Fibroblast of pulmonary artery (primary cell): ENCODE measurements at places on chromosomes 7 and 10.
A peak's percentile ranks its signal among the peaks of the same experiment; 100 is the strongest.

DNA sequence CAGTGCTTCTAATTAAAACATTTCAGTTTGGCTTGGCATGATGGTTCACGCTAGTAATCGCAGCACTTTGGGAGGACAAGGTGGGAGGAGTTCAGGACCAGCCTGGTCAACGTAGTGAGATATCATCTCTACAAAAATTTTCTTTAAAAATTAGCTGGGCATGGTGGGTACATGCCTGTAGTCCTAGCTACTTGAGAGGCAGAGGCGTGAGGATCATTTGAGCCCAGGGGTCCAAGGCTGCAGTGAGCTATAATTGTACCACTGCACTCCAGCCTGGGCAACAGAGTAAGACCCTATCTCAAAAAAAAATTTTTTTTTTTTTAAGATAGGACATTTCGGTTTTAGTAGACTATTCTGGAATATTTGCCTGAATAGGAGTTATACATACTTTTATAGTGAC lies 12.4 kb downstream of the HBP1 start:
- DNase-seq, result no peak

- no peak for DNase-seq
These were observed 15.8 kb upstream of the LIPN start for GRCh38 chr10:88744002-88744401.

DNA sequence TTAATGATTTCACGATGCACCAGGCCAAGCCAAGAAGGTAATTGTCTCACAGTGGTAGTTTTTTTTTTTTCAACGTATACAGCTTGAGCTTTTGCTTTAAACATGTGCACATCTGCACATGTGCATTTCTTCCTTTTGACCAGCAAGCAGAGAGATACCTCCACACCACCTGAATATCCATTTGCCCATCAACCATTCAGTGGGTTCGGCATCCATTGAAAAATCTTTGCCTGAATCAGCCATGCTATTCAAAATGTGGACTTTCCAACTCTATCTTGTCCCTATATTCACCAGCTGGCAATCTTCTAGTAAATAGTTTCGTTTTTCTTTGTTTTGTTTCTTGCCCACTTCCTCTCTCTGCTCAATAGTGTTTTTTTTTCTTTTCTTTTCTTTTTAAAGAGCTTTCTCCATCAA lies 7.7 kb upstream of the TRA2A start:
- DNase-seq, result no peak

DNA sequence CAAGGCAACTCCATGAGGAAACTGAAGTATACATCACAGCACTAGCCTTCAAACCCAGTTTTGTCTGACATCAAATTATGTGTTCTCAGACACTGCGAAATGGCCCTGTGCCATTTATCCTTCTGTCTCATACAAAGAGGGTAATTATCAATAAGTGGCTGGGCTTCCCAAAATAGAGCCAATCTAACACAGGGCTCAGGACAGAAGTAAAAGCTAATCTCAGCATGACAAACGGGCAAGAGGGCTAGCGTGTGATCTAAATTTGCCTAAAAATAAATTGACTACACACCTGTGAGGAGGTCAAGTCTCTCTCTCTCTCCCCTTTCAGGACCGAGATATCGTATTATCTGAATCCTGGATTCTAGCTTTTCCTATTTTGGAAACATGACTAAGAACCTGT lies 67.2 kb downstream of the DGKB start:
- no peak for DNase-seq

DNA sequence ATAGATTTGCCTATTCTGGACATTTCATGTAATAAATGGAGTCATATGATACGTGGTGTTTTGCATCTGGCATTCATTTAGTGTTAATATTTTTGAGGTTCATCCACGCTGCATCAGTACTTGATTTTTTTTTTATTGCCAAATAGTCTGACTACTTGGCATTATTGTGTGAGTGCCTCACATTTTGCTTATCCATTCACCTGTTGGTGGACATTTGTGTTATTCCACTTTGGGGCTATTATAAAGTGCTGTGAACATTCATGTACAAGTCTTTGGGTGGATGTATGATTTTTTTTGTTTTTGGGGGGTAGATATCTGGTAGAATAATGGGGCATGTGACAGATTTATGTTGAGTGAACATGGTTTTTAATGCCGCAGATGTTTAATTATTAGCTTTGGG lies 19.7 kb downstream of the CUL1 start:
- no peak for DNase-seq

DNA sequence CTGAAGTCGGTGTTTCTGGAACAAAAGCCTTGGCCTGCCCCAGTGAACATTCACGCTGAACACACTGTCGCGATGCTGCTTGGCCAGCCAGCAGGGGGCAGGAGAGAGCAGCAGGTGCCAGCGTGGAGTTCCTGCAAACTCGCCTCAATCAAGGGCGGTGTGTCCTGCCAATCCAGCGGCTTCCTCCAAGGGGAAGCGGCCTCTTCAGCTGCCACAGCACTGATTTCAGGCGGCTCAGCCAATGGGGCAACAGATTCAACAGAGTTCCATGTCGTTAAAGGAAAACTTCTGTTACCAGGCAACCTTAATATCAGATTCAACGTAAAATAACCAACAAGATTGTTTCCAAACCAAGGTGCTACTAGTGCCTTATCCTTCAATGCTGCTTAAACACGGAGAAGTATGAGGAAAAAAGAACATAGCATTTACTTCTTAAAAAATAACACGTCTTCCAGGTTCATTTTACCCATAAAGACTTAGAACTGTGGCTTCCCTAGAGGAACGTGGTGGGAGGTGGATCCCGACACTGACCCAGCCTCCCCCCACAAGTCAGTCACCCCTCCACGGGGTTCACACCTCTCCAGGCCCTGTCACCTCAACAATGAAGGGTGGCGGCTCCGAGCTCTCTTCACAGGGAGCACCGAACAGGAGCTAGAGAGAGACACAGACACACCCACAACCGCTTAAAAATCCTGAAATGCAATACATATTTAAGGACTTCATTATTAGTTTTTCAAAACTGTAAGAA lies 178.2 kb downstream of the DIP2C start:
- peak; percentile 96 for DNase-seq

DNA sequence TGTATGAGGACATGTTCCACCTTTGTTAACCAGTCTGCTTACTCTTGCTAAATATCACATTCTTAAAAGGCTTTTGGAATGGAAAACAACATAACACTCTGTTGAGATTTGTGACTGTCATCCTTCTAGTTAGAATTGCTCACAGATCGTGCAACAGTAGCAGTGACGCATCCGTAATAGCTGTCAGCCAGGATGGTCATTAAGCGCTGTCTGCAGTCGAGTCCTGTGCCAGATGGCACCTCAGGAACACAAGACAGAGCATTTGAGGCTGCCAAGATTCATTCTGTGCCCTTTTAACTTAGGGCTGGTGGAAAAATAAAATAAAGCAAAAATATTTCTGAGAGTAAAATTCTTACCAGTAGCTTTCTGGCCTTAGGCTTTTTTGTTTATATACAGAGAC lies 348.6 kb downstream of the ANKRD7 start:
- DNase-seq, result no peak

DNA sequence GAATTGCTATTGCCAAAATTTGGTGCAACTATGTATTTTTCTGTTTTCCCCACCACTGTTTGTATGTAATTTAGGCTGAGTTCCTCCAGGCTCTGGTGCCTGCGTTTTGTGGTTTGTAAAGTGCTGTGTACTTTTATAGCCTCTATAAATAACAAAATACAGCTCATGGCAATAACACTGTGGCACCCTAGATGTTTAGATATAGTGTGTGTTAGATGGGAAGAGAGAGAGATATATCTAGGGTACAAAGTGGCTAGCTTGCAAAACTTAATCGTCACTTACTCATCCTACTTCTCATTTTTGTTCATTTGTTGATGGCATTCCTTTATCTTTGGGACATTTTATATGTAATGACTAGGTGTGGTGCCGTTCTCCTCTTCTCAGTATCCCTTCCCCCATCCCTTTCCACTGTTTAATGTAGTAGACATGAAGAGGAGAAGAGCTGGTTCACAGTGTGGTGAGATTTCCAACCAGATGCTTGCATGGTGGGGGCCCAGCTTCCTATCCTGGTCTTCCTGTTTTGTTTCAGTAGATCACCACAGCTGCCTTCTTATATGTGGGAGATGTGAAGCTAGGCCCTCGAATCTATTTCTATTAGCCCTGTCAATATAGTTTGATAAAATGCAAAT lies 115.0 kb downstream of the SND1 start:
- DNase-seq, result no peak

DNA sequence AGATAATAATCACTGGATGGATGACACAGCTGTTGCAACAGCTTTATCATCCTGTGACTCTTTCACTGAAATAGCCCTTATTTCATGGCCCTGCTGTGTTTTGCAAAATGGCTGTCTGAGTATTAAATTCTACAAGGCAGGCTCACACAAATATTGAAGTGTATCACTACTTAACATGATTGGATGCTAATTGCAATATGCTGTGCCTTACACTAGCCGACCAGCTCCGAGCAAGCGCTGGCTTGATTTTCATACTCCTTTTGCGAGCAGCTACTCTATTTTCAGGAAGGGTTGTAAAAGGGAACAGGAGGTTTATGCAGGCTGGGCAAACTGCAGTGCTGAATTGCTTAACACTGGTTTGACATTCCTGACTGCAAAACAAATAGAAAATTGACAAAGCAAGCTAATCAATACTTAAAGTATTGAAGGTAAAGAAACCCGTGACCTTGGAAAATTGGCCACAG lies 121.6 kb downstream of the CACNB2 start:
- DNase-seq, result no peak

GRCh38 chr7:56097700-56098099 lies 4.9 kb upstream of the PHKG1 start:
- DNase-seq, result peak; percentile 80

DNA sequence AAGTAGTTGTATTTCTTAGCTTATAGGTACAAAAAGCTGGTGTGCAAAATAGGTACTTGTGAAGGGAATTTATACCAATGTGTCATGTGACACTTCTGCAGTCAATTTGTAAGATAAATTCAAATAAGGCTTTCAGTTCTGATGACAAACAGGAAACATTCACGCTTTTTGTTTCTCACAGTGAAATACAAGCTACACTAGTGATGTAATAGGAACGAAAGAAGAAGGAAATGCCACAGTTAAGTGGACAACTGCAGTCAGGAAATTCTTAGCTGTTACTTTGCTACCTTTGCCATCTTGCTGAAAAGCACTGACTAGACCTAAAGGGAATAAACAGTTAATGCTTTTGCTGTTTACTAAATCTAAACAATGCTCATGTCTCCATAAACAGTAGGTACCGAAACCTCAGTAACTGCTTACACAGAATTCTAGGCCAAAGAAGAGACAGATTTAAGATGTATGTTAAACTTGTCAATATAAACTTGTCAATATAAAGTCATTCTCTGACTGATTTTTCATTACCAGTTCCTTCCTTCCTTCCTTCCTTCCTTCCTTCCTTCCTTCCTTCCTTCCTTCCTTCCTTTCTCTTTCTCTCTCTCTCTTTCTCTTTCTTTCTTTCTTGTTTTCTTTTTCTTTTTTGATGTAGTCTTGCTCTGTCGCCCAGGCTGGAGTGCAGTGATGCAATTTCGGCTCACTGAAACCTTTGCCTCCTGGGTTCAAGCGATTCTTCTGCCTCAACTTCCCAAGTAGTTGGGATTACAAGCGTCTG lies 10.1 kb downstream of the OTUD1 start:
- DNase-seq, result peak; percentile 62

- no peak for DNase-seq
These were observed 2.8 kb downstream of the EEPD1 start for GRCh38 chr7:36155811-36156361.

DNA sequence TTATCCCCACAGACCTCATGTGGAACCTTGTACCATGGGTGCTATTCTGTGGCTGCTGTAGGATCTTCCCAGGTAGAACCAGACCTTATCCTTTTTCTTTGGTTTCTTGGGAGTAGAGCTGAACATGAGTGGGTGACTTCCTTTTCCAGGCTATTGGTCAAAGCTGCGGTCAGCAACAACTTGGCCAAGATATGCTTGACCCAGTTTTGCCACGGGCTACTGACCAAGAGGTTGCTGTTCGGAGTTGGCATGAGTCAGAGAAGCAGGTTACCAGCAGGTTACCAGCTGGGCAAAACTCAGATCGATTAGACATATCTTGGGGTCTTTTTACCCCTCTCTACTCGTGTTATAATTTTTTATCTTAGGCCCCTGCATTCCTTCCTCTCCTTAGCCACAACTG lies 36.7 kb upstream of the HDAC9 start:
- DNase-seq, result no peak

DNA sequence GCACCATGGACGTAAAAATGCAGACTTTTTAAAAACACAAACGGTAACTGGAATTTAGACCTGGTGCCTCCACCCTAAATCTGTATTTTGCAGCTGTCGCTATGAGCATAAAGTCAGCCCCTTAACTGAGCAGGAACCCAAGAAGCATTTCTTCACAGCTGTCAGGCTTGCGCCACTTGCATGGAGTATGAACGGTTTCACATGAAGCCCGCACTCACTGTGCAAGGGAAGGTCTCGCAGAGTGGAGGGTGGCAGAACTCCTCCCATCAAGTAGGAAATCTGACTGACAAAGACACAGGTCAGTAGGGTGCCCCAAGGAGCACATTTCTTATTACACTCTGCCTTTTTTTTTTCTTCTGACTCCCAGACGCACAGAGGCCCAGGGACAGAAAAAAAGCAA lies 58.5 kb downstream of the ELMO1 start:
- no peak for DNase-seq

DNA sequence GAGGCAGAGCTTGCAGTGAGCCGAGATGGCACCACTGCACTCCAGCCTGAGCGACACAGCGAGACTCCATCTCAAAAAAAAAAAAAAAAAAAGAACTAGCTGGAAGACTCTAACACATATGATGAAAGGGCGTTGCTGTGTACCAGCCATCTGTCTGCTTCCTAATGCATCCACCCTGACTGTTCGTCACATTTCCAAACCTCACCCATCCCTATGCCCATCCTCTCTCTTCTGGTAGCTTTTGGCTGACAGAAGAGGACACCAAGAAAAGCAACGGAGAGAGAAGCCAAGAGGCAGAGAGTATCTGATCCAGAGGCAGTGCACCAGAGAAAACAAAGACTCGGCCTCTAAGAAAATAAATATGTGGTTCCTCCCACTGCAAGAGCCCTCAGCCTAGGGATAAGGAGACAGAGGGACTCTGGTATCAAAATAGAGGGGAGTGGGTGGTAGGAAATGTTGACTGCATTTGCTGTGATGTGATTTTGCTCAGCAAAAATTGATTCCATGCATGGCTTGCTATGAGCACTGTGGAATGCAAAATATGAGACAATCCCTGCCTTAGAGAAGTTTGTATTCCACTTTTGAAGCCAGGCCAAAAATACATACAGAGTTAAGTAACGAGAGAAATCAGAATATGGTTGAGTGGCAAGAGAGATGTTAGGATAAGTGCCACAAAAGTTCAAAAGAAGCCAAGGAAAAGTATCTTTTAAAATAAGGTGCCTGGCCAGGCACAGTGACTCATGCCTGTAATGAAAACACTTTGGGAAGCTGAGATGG lies 100.8 kb upstream of the STK17A start:
- DNase-seq, result peak; percentile 14

DNA sequence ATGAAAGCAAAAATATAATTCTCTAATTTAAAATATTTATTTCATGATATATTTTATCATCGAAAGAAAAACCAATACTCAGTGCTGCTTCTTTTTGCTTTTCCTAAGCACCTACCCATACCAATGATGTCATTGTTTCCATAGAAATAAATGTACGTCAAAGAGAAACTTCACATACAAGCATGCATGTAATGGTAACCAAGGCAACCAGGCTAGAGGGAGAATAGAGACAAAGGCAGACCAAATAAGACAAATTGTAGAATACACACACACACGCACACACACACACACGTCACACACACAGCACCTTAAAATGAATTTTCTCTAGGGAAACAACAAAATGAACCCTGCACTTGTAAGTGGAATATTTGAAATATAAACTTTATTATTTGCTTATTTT lies 75.5 kb downstream of the MACC1 start:
- DNase-seq, result peak; percentile 27
